Large intestine (tissue), 12 donors: ENCODE measurements at places on chromosomes 7 and 10.

DNA sequence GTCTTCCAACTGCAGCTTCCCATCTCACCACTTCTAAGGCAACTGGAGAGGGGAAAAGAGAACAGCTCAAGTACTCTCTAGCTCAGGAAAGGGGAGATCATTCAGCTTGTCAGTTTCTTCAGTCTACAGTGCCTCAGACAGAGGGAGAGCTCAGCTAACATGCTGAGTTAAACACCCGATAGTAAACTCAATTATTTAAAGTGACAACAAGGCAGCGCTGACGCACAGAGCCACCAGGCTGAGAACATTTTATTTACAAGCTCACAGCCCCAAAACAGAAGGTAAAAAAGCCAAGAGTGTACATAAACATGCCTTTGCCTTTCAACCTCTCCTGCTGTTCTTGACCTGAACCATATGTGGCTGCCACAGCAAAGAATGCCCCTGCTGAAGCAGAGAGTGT lies 10.1 kb upstream of the CUZD1 start:
- H3K4me3 ChIP-seq: no peak overlapping the region
- peaks cover 3% of the 10 kb centered on the region for H3K36me3 ChIP-seq
- no peak for DNase-seq
- no peak overlapping the region for H3K27ac ChIP-seq

- H3K27me3 ChIP-seq: no peaks in the 10 kb centered on the region
- H3K4me1 ChIP-seq: no peaks in the 10 kb centered on the region
- no peak overlapping the region for H3K27ac ChIP-seq
Measured at GRCh38 chr10:50520115-50520514, 103.6 kb downstream of the SGMS1 start.

- H3K27me3 ChIP-seq: peaks cover 24% of the 10 kb centered on the region
- no peak for DNase-seq
- no peak overlapping the region for H3K4me3 ChIP-seq
- H3K36me3 ChIP-seq: no peaks in the 10 kb centered on the region
Measured at GRCh38 chr10:11010582-11010981, 7.1 kb upstream of the CELF2 start.

DNA sequence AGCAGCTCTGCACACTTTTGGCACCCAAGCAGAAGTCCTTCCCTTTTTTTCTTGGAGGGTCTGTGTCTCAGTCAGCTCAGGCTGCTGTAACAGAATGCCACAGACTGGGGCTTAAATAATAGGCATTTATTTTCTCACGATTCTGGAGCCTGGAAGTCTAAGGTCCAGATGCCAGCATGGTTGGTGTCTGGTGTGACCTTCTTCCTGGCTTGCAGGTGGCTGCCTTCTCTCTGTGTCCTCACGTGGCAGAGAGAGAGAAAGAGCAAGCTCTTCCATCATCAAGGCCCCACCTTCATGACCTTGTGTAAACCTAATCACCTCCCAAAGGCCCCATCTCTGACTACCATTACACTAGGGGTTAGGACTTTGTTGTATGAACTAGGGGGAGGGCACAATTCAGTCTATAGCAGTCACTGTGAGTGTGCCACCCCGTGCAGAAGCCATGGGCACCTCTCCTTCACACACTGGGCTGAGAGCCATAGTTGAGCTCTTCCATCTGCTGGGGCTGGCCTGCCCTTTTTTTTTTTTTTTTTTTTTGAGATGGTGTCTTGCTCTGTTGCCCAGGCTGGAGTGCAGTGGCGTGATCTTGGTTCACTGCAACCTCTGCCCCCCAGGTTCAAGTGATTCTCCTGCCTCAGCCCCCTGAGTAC lies 80.3 kb downstream of the OAT start:
- no peaks in the 10 kb centered on the region for H3K27me3 ChIP-seq
- H3K4me3 ChIP-seq: no peak overlapping the region

GRCh38 chr7:154304231-154304630 lies 252.0 kb downstream of the DPP6 start:
- peaks cover 9% of the 10 kb centered on the region for H3K27me3 ChIP-seq
- H3K4me1 ChIP-seq: no peaks in the 10 kb centered on the region
- no peaks in the 10 kb centered on the region for H3K36me3 ChIP-seq
- H3K4me3 ChIP-seq: no peak overlapping the region
- no peak overlapping the region for H3K27ac ChIP-seq

- no peak for DNase-seq
- H3K27me3 ChIP-seq: no peaks in the 10 kb centered on the region
- no peak overlapping the region for H3K4me3 ChIP-seq
- H3K36me3 ChIP-seq: no peaks in the 10 kb centered on the region
- H3K27ac ChIP-seq: no peak overlapping the region
Measured at GRCh38 chr10:127657056-127657455, 79.9 kb upstream of the FOXI2 start.

GRCh38 chr7:42100156-42100508 lies 136.9 kb downstream of the GLI3 start:
- no peak for DNase-seq
- H3K36me3 ChIP-seq: no peaks in the 10 kb centered on the region
- no peak overlapping the region for H3K4me3 ChIP-seq
- no peaks in the 10 kb centered on the region for H3K27me3 ChIP-seq
- no peak overlapping the region for H3K27ac ChIP-seq

- H3K27me3 ChIP-seq: no peaks in the 10 kb centered on the region
- H3K27ac ChIP-seq: no peak overlapping the region
- no peak for DNase-seq
- H3K4me1 ChIP-seq: no peaks in the 10 kb centered on the region
- H3K36me3 ChIP-seq: no peaks in the 10 kb centered on the region
Measured at GRCh38 chr7:88366845-88367244, 60.2 kb upstream of the STEAP4 start.

GRCh38 chr10:3484306-3485056 lies 300.5 kb downstream of the KLF6 start:
- H3K4me3 ChIP-seq: no peak overlapping the region
- no peaks in the 10 kb centered on the region for H3K27me3 ChIP-seq
- no peaks in the 10 kb centered on the region for H3K36me3 ChIP-seq
- H3K27ac ChIP-seq: no peak overlapping the region
